ENCODE measurements at places on chromosomes 4 and X.

GRCh38 chrX:6120329-6120728 lies 108.3 kb downstream of the NLGN4X start:
- no peak for DNase-seq

GRCh38 chr4:26126143-26126718 lies 194.6 kb upstream of the RBPJ start:
- DNase-seq: no peak

DNA sequence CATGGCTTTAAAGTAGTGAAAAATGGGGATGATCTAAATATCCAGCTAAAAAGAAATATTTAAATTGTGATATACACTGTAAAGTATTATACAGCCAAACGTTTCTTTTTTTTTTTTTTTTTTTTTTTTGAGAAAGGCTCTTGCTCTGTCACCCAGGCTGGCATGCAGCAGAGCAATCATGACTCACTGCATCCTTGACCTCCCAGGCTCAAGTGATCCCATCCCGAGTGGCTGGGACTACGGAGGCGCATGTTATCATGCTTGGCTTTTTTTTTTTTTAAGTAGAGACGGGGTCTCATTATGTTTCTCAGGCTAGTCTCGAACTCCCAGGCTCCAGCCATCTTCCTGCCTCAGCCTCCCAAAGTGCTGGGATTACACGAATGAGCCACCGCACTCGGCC lies 17.1 kb downstream of the SMIM14 start:
- DNase-seq: no peak

- no peak for DNase-seq
These were observed 567.8 kb downstream of the GBA3 start for GRCh38 chr4:23260511-23260910.

- DNase-seq: no peak
These were observed 88.1 kb downstream of the SLC2A9 start for GRCh38 chr4:9933184-9933583.

- no peak for DNase-seq
These were observed 169.2 kb upstream of the RBPJ start for GRCh38 chr4:26151615-26152014.

DNA sequence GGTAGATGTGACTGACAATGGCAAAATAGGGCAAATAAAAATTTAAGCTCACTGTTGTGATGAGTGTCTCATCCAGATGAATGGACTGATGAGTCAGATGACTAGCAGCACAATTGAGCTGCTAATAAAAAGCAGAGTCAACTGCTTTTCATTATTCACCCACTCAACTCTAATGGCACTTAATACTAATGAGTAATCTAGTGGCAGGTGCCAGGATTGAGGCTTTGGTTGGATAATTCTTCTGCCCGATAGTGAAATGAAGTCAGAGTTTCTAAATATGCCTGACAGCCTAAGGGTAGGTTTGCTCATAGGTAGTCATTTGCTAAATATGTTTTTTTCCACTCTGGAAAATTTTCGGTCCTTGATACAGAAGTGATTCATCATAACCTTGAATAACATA lies 10.4 kb downstream of the OGT start:
- no peak for DNase-seq

DNA sequence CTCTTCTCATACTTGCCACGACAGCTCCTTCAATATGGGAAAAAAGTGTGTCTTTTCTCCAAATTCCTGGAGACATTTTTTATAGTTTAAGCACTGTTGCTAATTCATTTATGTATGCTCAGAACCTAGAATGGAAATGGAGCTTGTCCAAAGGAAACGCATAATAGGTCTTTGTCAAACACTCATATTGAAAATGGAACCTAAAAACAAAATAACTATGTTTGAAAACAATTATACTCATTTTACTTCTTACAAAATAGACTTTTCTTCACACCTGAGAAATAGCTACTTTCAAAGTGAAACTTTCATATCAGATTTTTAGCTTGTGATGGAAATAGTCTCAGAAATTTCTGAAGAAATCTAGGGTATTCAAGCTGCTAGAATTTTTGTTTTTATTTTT lies 529.7 kb upstream of the BOD1L1 start:
- no peak for DNase-seq

DNA sequence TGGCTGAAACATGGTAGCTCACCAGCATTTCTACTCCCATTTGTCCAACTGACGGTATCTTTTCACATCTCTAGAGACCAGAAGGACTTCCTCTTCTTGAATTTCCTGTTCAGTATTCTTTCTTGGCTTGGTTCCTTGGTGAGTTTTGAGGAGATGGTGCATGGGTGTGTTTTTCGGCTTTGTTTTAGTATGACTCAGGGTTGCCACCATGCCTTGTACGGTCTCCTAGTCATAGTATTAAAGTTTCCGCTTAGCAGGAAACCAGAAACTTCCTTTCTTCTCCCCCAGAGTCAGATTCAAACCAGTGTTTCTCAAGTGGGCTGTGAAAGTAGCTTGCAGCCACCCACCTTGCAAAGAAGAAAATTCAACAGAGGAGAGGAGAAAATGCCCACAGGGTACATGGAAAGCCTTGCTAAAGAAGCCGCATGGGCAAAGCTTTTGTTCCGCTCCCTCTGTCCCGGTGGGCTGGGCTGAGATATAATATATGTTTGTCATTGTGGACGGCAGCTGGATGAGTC lies 5.7 kb downstream of the CD99 start:
- no peak for DNase-seq

- no peak for DNase-seq
These were observed 73.0 kb upstream of the KLHL13 start for GRCh38 chrX:118189628-118190027.

DNA sequence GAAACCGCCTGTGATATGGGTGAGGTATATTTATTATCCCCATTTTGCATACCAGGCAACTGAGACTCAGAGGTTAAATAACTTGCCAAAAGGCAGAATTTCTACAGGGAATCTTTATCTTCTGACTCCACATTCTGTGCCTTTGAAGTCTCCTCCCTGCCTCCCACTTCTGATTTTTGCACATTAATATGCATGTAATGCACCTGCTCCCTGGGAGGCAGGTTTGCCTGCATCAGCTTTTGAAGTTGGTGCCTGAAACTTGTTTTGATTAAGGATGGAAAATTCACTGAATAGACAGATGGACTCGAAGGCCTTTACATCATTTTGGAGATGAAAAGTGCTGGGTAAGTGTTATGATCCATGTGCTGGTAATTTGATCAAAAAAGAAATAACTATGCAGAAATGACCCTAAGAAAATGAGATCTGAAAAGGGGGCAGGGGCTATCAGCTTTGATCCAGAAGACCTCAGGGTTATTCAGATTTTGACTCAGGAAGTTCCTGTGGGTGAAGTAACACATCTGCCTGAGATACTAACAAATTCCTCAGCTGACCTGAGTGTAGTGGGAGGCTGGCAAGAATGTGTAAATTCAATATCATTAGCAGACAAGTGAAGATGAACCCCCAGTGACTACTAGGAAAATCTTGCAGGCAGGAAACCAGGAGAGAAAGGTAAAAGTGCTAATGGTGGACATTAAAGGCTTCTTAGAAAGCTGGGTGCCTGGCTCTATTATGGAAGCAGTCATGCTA lies 167.5 kb upstream of the BOD1L1 start:
- no peak for DNase-seq

GRCh38 chr4:143587703-143588102 lies 74.2 kb downstream of the SMARCA5 start:
- no peak for DNase-seq

DNA sequence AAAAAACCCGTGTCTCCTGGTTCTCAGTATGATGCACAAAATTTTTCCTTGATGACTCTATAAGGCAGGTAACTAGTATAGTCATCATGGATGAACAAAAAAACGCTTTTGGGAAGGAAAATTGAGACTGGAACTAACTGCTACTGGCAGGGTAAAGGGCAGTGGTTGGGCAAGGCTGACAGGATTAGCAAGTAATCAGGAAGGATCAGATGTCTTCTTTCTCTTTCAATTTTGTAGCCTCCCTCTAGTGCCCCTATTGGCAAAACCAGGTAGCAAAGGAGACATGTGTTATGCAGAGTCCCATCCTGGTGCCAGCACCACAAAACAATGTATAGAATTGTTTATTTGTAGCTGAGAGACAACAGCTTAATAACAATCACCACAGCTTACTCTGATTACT lies 12.8 kb upstream of the SLITRK4 start:
- no peak for DNase-seq

DNA sequence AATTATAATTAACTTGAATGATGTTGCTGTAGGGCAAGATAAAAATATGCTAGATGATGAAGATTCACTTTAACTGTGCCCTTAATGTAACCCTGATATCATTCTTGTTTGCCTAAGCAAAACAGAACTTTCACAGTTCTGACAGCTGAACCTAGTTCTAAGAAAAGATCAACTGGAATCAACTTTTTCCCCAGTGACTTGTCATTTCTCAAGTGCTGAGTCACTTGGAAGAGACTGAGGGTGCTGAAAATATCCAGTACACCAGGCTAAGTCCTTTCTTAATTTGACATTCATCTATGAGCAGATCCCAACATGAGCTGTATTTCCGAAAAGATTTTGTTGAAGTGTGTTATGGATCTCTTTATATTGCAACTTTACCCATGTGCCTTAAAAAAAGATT lies 140.4 kb downstream of the MID1IP1 start:
- DNase-seq: no peak

GRCh38 chrX:50000937-50001542 lies 78.6 kb downstream of the CLCN5 start:
- DNase-seq: no peak

DNA sequence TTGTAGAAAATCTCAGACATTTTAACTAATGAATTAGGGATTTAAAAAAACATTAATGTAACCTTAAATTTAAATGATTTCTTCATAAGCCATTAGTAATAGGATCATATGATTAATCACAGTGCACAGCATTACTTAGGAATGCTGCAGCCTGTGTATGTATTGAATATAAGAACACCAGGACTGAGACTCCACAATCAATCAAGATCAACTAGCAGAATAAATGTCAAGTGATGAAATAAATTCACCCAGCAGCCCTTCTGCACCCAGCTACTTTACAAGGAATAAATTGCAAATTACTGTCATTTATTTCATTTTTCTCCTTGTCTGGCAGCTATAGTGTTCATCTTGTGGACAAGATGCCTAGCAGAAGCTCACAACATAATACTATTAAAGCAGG lies 46.5 kb downstream of the NEIL3 start:
- no peak for DNase-seq

- DNase-seq: no peak
These were observed 46.9 kb downstream of the ANTXR2 start for GRCh38 chr4:80026100-80026499.

GRCh38 chrX:30943984-30944383 lies 54.9 kb upstream of the TAB3 start:
- no peak for DNase-seq

GRCh38 chrX:17737986-17738713 lies 857 bp downstream of the SCML1 start:
- DNase-seq: no peak

DNA sequence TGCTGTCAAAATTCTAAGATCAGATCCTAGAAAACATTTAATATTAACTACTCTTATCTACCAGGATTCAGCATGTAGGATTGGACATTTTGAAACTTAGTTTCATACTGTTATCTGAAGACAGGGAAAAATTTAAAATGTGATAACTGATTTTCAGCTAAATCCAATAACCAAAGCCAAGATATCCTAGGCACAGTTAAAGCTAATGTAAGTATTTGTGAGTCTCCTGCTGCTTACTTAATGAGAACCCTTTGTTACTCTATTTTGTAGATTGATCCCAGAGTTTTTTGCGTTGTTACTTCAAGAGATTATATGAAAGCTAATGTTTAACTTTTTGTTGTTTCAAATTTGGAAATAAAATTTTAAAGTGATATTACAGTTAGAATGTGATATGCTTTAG lies 2.0 kb downstream of the CPE start:
- no peak for DNase-seq

DNA sequence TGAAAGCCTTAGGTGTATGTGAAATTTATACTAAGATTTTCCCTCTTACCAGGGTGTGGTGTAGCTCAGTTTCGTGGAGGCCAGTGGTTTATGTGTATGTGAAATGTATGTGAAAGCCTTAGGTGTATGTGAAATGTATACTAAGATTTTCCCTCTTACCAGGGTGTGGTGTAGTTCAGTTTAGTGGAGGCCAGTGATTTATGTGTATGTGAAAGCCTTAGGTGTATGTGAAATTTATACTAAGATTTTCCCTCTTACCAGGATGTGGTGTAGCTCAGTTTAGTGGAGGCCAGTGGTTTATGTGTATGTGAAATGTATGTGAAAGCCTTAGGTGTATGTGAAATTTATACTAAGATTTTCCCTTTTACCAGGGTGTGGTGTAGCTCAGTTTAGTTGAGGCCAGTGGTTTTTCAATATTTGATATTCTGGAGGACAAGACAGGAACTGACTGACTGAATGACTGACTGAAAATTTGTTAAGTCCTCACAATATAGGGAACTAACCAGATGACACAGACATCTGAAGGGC lies 143.7 kb downstream of the NEXMIF start:
- no peak for DNase-seq

GRCh38 chr4:88178626-88179231 lies 20.3 kb upstream of the ABCG2 start:
- DNase-seq: no peak

DNA sequence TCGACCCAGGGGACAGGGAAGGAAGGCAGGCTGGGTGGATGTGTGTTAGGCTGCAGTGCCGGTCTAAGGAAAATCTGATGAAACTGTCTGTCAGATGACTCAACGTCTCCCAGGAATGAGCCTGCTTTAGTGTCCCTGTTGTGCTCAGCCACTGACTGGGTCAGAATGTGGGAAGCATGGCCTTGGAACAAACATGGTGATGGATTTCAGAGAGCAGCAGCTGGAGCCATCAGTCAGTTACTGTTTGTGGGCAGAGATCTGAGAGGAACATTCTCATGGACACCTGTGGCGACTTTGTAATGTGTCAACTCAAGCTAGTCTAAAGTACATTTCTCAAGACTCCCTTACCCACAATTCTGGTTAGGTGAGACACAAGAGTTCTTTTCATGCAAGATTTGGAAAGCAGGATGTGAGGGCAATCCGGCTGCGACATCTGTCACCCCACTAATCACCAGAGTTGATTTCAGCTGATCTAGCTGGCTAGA lies 63.2 kb downstream of the ANAPC10 start:
- no peak for DNase-seq

- no peak for DNase-seq
These were observed 45.7 kb upstream of the SLC10A7 start for GRCh38 chr4:146567396-146567795.

- no peak for DNase-seq
These were observed 15.2 kb downstream of the SNX25 start for GRCh38 chr4:185224597-185224996.

GRCh38 chrX:66021401-66021764 lies 18.5 kb downstream of the VSIG4 start:
- no peak for DNase-seq

DNA sequence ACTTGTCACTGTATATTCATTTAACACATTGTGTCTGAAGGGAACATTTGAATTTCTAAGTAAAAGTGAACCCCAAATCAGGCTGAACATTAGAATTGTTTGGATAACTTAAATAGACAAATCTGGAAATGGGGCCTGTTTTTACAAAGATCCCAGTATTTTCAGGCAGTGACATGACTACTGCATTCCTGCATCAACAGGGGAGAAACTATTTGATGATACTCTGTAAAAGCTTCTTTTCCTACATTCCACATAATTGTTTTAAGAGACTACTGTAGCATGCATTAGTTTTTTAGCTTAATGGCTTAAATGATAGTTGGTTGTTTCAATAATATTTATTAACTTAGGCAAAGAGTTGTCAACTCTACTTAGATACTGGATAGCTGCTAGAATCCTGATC lies 127.0 kb downstream of the PDS5A start:
- no peak for DNase-seq
